ENCODE measurements at places on chromosomes 7 and 10.
A peak's percentile ranks its signal among the peaks of the same experiment; 100 is the strongest.

DNA sequence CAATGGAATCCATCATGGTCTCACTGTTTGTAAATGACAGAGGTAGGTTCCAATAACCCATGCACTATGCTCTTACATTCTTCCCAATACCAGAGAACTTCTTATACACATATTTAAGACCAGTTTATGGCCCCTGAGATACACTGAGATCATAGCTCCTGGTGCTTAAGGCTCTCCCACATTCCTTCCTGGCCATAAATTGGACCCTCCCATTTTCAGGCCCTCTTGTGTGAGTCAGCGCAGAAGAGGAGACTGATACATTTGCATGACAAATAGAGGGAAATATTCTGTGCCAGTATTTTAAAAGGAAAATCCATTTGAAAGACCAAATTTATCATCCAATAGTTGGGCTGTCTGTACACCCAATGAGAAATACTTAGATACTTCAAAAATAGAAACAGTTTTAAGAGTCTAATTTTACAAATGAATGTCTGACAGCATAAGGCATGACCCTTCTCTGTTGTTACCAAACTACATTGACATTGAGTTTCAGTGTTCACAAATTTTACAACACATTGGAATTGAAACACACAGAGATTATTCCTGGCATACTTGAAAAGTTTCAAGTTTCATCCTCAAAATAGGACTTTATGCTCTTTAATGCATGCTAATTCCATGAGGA, 35.3 kb downstream of the SLC16A9 start:
- no peak for DNase-seq

GRCh38 chr10:88027570-88027969, 164.1 kb downstream of the PTEN start:
- DNase-seq = no peak

GRCh38 chr7:47489624-47490023, 92.3 kb downstream of the TNS3 start:
- no peak for DNase-seq

- no peak for DNase-seq
Observed at GRCh38 chr10:71424496-71425194, 27.9 kb downstream of the CDH23 start.

DNA sequence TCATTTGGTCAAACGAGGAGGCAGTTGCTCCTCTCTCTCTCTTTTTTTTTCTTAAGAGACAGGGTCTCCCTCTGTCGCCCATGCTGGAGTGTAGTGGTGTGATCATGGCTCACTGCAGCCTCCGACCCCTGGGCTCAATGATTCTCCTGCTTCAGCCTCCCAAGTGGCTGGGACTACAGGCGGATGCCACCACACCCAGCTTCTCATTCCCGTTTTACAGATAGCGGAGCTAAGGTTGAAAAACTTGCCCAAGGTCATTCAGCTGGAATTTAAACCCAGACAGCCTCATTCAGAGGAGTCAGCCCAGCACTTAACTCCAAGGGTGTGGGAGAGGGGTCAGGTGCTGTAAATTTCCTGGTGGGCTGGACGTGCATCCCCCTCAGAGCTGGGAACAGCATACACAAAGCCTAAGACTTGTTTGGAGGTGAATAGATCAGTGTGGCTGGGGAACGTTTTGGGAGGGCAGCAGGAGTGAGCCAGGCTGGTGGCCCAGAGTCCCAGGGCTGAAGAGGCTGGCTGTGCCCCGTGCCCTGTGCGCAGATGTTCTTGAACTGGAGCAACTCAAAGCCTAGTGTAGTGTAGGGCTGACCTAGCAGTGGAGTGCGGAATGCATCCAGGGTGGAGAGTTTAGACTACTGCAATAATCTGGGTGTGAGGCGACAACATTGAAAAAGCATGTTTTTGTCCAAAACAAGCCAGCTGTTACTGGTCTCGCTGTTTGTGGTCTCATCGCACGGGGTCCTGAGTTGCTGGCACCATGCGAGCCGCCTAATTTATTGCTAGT, 2.3 kb downstream of the HTRA1 start:
- no peak for DNase-seq

DNA sequence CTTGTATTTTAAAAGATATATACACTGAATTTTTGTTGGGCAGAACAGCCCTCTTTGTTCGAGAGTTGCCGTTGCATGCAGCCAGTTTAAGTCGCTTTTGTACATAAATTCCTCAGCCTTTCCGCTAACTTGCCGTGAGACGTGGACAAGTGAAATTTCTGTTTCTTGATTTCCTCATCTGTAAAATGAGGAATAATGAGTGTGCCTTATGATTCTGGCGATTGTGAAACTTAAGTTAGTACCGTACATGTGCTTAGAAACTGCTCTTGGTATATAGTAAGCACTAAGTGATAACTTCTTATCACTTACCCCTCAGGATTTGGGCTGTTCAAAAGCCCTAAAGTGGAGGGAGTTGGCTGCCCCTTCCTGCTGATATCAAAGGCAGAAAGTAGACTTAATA, 1.4 kb downstream of the CCNJ start:
- DNase-seq = no peak

DNA sequence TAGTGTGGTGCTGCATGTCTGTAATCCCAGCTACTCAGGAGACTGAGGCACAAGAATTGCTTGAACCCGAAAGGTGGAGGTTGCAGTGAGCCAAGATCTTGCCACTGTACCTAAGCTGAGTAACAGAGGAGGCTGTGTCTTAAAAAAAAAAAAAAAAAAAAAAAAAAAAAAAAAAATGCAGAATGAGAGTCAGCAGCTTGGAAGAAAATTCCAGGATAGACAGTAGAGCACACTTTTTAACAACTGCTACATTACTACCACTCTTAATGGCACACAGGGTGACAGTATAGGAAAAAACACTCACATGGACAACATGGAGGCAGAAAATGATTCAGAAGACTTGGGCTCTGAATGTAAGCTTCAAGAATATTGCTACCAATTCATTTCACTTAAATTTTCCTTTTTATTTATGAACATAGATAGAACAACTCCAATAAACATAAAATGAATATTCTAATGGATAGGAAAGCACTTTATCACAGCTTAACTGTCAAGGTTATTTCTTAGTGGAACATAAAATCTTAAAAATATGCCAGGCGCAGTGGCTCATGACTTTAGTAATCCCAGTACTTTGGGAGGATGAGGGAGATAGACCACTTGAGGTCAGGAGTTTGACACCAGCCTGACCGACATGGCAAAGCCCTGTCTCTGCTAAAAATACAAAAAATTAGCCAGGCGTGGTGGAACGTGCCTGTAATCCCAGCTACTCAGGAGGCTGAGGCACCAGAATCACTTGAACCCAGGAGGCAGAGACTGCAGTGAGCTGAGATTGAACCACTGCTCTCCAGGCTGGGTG, 31.5 kb downstream of the CHCHD3 start:
- no peak for DNase-seq

GRCh38 chr7:151541709-151542499, 22.2 kb upstream of the RHEB start:
- DNase-seq = no peak

- no peak for DNase-seq
Observed at GRCh38 chr10:62727934-62728333, 76.6 kb upstream of the ADO start.

GRCh38 chr7:3240826-3241430, 60.1 kb upstream of the SDK1 start:
- DNase-seq = peak; percentile 1

DNA sequence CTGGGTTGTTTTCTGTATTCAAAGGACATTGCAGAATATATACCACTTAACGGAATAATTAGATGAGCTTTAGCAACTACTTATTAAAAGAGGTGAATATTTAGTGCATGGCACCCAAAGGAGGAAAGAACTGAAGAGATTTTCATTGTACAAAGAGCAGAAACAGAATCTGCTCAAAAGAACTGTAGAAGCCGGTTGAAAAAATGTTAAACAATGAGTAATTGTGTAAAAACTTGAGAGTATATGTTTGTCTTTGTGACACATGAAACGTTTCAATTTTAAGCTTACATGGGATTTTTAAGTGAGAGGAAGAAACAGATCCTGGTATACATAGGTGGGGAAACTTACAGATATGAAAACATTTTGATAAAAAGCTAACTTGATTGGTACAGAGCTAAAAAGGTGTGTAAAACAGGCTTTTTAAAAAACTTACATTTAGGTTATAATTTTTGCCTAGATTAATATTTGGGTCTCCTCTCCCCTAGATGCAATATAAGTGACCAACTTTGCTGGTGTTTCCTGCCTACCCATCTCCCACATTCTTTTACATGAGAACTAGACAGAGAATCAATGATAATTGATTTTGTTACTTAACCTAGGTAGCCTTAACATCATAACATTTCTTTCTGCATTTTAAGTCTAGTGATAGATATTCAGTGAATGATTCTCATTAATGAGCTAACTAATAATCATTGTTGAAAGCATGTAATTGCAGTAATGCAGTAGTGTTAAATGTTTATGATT, 6.8 kb downstream of the ARL5B start:
- no peak for DNase-seq

DNA sequence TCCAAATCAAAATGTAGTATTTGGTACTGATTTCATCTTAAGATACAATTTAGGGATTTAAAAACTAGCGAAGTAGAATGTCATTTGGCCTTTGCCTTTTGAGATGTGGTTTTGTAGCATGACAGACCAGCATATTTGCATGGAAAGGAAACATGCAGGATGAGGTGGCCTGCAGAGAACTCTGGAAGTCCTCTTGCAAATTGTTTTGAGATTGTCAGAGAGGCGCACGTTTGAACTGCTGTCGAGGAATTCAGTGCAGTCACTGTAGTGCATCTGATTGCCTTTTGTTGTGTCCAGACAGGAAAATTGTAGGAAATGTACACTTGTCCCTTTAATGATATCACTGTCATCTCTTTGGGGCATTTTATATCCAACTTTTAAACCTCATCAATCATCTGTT, 136.7 kb downstream of the CELF2 start:
- no peak for DNase-seq

- DNase-seq = no peak
Observed at GRCh38 chr7:19537942-19538401, 170.9 kb downstream of the POLR1F start.

- DNase-seq = no peak
Observed at GRCh38 chr10:116948530-116948870, 56.5 kb downstream of the SHTN1 start.

- DNase-seq = no peak
Observed at GRCh38 chr10:98748298-98748697, 301.6 kb upstream of the HPS1 start.

GRCh38 chr7:157459966-157460365, 123.2 kb downstream of the DNAJB6 start:
- no peak for DNase-seq

- DNase-seq = no peak
Observed at GRCh38 chr7:143352531-143353002, 9.9 kb downstream of the FAM131B start.

GRCh38 chr10:48549236-48549635, 55.6 kb downstream of the ARHGAP22 start:
- DNase-seq = no peak

DNA sequence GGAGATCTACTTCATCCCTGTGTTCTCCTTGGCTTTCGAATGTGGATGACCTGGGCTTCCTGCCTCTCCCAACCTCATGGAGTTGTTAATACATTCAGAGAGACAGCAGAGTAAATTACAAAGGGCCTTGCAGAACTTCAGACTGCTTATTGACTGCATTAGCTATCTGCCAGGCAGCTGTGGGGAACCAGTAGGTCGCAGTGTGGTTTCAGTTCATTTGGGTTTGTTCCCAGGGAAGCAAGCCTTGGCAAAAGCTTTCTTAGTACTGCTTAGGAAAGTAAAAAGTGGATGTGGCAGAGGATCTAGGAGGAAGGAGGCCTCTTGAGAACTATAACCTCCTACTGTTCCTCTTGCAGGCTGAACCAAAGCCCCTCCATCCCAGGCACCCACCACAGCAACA, 9.2 kb downstream of the NPFFR1 start:
- no peak for DNase-seq

DNA sequence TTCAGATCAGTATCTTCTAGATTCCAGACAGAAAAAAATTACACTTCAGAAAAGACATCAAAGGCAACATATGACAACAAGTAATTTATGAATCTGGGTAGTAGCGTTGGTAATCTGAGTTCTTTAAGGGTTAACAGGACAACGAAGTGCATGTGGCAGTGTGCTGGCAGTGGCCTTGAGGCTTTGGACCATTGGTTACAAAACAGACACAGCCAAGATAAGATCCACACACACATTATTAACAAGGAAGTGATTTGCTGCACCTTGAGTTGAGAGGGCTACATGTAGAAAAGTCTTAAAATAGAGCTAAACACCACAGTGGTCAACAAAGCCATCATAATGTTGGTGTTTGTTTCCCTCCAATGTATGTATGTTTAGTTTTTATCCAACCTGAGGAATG, 40.6 kb downstream of the AKR1D1 start:
- no peak for DNase-seq

GRCh38 chr10:103745341-103746247, 109.8 kb downstream of the SH3PXD2A start:
- no peak for DNase-seq

- no peak for DNase-seq
Observed at GRCh38 chr10:68560943-68561864, 1.1 kb downstream of the TET1 start.

DNA sequence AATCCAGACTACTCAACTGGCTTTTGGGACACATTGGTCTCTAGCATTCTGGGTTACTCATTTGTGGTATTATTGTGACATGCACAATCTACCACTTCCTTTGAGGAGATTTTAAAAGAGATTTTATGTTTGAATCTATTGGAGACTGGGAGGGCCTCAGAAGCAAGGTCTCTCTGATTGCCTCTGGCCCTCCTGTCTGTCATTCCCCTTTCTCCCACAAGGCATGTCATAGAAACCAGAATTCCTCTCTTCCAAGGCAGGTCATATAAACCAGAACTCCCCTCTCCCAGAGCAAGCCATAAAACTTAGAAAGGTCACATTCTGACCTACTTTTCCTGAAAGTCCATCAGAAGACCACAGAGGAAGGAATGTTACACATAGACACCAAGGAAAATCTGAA, 777.7 kb downstream of the PHTF2 start:
- DNase-seq = no peak

DNA sequence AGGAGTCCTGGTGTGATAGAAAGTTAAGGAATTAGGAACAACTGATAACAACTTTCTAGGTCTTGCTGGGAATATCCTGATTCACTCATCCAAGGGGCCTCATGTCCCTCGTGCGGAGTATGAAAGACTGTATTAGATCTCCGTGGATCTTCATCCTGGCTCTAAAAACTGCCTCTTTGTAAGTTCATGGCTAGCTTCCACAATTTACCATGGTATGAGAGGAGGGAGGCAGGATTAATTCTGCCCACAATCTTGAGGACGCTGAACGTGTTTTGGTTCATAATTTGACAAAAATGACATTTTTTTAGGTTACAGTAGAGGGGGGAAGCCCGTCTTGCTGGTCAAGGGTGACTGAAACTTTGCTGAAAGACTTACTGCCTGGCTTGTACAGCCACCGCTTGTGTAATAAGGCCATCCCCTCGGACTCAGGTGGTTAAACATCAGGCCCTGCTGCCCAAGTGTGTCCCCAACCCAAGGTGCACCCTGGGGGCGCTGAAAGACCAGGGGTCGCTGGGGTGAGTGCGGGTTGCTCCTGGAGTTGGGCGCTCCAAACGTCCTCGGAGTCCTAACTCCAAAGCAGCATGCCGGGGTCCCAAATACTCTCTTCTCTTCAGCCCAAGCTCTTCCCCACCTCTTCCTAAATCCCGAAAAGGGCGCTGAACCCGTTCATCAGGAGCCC, 733 bp downstream of the HIBADH start:
- DNase-seq = no peak
